AG04450 (cell line): ENCODE measurements at places on chromosomes 12 and 14. TPM values are rescaled to one million over a fixed set of nuclear protein-coding genes. Genes with fewer than 3 reads are reported as not detected.

- no peak for DNase-seq
Observed at GRCh38 chr14:44657696-44658388, 150.8 kb upstream of the FSCB start.

DNA sequence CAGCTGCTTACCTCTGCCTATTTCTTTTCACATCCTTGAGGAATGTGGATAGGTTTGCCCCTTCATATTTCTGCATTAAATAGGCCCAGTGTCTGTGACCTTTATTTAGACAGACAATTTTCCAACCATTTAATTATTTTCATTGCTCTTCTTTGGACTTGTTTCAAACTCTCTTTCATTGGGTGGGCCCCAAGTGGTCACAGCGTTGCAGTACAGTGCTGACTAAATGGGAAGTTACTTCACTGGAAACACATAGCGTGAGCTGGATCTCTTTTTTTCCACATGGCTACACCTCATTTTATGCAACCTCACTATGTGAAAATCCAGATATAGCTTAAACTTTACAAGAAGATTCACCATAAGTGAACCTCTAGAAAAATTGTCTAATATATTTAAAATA, 438.9 kb downstream of the ADAMTS20 start:
- no peak for DNase-seq

GRCh38 chr12:120713861-120714482, 3.7 kb downstream of the UNC119B start:
- DNase-seq, result peak; percentile 58

DNA sequence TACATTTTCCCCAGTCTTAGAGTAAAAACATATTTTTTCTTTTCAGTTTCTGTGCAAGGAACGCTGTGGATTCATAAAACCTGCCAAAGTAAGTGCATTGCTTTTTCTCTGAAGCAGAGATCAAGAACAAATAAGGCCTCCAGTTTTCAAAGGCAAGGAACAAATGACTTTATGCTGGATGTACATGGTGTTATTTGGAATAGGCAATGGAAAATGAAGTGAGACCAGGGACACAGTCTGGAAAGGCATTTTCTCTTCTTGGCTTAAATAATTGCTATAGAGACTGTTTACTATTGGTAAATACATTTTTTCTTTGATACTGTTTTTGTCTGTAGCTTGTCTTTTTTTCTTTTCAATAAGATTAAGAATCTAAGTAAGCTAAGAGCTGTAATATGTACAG, 725.9 kb upstream of the MDGA2 start:
- DNase-seq, result no peak

- no peak for DNase-seq
Observed at GRCh38 chr14:41549821-41550607, 56.7 kb upstream of the LRFN5 start.

DNA sequence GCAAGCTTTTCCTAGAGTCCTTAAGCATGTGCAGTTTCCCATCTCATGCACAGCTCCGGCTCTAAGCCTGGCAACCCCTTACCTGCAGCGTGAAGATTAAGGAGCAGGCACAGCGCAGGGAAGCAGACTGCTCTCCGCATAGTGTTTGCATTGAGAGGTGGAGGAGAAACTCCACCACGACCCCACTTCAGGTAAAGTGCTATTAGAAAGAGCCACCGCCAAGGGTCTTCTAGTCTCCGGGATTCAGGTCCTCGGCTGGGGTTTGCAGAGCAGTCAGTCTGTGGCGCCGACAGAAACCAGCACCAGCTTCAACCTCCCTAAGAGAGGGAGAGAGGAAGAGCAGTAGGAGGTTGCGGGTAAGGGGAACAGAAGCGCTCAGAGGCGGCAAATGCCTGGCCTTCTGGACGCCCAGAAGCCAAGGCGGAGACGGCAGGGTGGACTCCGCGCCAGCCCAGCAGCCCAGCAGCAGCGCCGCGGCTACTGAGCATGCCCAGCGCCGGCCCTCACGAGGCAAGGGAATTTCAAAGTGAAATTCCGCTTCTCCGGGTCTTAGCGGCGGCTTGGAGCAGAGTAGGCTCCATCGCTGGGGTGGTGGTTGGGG, at the start of gene PTPRR:
Gene PTPRR, minus strand, starts transcription at position 488 of the 601 bp plus-strand sequence. Its CDS starts 348 bp downstream, at position 140.
- DNase-seq, result no peak

DNA sequence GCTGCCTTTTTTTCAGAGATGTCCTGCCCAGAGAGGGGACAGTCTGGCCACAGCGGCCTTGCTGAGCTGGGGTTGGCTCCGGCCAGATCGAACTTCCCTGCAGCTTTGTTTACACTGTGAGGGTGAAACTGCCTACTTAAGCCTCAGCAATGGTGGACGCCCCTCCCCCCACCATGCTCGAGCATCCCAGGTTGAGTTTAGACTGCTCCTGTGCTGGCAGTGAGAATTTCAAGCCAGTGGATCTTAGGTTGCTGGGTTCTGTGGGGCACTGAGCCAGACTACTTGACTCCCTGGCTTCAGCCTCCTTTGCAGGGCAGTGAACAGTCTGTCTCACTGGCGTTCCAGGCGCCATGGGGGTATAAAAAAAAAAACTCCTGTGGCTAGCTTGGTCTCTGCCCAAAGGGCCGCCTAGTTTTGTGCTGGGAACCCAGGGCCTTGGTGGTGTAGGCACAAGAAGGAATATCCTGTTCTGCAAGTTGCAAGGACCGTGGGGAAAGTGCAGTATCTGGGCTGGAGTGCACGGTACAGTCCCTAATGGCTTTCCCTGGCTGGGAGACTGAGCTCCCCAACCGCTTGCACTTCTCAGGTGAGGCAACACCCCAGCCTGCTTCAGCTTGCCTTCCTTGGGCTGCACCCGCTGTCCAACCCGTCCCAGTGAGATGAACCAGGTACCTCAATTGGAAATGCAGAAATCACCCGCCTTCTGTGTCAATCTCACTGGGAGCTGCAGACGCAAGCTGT, 79.1 kb downstream of the LRIG3 start:
- DNase-seq, result no peak

GRCh38 chr14:72892103-72892878, 1.6 kb downstream of the DPF3 start:
- no peak for DNase-seq

DNA sequence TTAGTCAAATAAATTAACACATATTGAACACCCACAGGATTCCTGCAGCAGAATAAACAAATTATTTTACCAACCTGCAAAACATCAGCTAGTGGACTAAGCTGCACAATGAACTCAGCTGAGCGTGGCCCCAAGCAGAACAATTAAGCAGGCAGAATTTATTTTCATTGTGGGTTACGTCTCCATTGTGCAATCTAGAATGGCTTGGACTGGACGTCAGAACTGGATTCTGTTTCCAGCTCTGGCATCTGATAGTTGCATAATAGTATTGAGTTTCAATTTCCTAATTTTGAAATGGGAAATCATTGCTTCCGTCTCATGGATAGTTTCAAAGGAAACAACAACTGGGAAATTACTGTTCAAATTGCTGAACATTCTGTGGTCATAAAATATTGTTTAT, 35.5 kb upstream of the RERG start:
- DNase-seq, result no peak

GRCh38 chr14:71524320-71524982, 407.8 kb upstream of the RGS6 start:
- DNase-seq, result no peak

GRCh38 chr12:123119808-123120207, 31.1 kb downstream of the PITPNM2 start:
- DNase-seq, result no peak

DNA sequence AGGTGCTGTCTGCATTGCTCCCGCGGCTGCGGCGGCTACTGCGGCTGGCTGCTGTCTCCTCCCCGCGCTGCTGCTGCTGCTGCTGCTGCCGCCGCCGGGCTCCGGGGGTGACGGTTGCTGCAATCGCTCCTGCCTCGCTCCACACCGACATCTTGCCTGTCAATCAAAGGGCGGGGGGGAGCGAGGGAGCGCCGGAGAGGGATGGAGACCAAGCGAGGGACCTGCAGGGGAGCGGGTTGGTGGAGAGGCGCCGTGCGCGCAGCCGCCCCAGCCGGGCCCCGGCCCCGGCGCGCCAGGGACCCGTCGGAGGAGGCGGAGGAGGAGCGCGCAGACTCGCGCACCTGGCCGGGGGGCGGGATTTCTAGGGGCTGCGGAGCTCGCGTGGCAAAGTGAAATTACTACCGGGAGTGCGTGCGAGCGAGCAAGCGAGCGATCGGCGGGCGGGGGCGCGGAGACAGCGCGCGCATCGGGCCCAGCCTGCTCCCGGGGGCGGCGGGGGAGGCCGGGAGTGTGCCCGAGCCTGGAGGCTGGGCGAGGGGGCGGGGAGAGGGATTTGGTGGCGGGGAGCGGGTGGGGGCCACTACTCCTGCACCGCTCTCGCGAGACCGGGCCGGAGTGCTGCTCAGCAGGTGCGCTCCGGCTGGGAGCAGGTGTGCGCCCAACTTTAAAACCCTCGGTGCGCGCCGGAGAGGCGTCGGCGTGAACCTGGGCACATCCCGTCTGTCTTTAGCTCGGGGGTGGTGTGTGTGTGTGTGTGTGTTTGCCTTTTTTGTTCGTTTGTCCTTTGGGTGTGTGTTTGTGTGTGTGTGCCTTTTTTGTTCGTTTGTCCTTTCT, at the start of gene KSR2:
Gene KSR2, minus strand, starts transcription at position 165 of the 834 bp plus-strand sequence. CDS start 735 bp downstream, outside the sequence.
- DNase-seq, result no peak

GRCh38 chr12:13277293-13277692, 80.8 kb downstream of the EMP1 start:
- no peak for DNase-seq

DNA sequence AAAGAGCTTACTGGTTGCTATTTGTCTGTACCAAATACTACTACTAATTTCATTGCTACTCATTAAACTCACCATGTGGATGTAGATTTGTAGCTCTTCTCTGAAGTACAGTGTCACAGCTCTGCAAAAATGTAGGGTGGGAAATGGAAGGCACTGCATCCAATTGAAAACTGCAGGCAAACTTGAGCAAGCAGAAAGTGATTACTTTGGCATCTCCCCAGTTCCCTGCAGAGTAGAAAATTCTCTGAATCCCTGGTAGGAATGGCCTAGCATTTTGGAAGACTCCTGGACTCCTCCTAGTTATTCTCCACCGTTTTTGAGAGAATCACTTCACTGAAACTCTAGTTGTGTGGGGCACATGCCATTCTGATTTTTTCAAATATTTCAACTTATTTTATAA, 239.1 kb downstream of the DIO2 start:
- DNase-seq, result no peak

GRCh38 chr12:113191227-113191626, 5.7 kb downstream of the RITA1 start:
- DNase-seq, result no peak

DNA sequence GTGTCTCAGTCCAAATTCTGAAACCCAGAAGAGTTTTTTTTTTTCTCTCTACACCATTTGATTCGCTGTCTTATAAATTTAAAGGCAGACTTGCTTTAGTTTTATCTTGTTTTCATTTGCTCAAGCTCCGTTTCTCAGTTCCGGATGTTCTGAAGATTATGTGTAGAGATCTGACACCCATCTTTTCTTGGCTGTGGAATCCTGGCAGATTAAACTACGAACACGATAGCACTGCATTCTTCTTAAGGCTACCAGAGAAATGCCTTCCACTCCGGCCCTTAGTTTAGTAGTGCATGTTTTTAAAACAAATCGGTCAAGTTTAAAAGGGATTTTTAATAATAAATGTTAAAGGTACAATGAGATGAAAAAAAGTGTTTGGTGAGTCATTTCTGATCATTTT, 106.4 kb downstream of the LMO3 start:
- DNase-seq, result no peak

DNA sequence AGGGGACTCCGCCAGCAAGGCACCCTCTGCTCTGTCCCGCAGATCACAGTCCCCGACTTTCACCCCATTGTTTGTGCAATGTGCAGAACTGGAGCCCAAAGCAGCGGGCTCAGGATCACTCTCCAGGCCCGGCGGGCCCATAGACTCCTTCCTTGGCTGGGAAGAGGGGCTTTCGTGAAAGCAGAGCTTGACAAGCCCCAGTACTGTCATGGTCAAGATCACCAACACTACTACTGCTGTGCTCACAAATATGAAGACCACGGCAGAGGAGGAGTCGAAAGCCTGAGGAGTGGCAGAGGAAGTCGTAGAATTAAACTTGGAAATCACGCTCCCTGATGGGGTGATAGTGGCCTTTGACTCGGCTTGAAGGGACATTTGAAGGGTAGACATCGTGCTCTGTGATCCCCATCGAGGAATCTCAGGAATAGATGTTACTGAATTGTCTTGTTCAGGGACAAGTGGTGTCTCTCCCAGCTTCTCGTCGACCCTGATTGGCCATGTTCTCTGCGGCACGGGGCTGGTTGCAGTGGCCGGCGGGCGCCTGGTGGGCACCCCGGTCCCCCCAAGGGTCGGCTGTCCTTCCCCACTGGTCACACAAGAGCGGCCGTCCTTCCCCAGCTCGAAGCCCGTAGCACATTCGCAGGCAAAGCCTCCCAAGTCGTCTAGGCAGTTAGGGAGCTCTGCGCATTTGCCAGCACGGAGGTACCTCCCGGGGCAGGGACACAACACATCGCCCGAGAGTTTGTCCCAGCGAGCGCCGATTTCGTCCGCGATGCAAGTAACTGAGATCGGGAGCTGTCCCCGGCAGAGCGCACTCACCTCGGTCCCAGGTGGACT, 1.1 kb downstream of the CLEC14A start:
- DNase-seq, result no peak

DNA sequence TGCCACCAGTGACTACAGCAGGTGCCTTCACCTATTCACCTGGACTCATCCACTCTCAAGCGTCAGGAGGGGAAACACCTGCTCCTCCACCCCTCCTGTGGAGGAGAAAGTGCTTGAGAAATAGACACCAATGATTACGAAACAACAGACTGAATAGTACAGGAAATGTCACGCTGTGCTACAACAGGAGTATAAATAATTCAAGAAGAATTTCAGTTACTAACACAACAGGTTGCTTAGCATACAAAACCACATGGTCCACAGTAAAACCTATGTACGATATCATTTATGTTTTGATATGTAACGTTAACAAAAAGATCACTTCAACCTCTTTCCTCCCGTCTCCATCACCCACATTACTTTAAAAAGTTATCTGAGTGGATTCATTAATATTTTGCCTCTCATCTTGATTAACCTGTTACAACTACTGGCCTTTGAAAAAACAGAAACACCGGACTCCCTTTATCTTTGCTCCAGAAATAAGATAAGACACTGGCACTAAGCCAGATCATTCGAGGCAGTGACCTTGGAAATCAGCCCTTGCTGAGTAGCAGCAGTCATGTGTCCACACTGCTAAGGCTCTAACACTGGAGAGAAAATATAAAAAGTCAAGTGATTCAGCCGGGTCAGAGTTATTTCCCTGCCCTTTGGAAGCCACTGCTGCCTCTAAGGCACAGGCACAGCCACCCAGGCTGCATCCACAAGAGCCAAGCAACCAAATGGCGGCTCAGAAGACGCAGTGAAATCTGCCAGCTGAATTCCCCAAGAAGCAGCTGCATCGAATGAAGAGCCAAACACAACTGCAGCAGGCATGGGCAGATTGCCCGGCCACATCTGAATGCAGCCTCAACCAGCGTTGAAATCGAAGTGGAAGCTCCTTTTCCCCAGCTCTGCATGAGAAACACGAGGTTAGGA, 40.9 kb downstream of the NT5DC3 start:
- peak; percentile 63 for DNase-seq

GRCh38 chr12:111166779-111167540, 201.9 kb downstream of the PHETA1 start:
- DNase-seq, result no peak

- no peak for DNase-seq
Observed at GRCh38 chr12:125406131-125406530, 340.9 kb downstream of the AACS start.

The C12orf54 gene
- polyA plus RNA-seq, result not detected in 2 replicates

The TBC1D30 gene
- 0.40 and 0.57 TPM in 2 replicates for polyA plus RNA-seq
